ENCODE measurements at places on chromosomes 5 and 9. TPM values are rescaled to one million over a fixed set of nuclear protein-coding genes. Genes with fewer than 3 reads are reported as not detected.

The ANKRD34B gene
- total RNA-seq, result not detected

DNA sequence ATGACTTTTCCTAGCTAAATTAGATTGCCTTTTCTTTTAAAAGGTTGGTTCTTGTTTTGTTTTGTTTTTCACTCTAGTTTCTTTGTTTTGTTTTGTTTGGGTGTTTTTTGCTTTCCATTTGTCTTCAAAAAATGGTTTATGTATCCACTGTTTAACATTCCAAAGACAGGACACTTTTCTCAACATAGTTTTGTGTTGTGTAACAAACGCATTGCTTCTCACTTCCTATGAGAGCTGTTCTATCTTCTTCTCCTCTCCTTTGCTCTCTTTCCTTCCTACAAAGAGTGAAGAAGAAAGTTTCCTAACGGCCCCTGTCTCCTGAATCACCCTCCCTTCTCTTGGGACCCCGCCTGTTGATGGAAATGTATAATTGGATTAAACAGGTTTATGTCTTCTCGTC is 539.7 kb downstream of the ACTL7B start:
- DNase-seq, result no peak

GRCh38 chr5:150034662-150035061 is 34.1 kb downstream of the HMGXB3 start:
- DNase-seq, result no peak

GRCh38 chr9:127187231-127187956 is 65.0 kb upstream of the ANGPTL2 start:
- DNase-seq, result no peak

DNA sequence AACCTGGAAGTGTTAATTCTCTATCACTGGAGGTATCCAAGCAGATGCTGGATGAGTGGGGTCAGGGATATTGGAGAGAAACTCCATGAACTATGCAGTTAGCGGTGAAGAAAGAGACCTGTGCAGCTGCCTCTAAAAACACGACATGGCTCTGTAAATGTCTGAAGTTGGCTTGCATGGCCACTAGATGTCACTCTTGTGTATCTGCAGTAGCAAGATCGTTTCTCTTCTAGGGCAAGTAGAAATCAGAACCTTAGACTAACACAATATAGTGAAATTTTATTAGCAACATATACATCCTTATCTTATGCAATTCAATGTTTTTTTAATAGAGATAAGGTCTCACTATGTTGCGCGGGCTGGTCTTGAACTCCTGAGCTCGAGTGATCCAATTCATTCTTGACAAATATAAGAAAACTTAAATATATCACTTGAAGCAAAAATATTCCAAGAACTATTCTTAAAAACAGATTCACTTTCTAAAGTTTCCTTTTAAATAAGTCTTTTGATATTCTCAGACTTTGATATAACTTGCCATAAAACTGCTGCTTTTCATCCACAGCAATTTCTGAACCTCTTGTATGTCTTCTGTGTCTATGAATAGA is 2.9 kb downstream of the OR2S2 start:
- peak; percentile 43 for DNase-seq

DNA sequence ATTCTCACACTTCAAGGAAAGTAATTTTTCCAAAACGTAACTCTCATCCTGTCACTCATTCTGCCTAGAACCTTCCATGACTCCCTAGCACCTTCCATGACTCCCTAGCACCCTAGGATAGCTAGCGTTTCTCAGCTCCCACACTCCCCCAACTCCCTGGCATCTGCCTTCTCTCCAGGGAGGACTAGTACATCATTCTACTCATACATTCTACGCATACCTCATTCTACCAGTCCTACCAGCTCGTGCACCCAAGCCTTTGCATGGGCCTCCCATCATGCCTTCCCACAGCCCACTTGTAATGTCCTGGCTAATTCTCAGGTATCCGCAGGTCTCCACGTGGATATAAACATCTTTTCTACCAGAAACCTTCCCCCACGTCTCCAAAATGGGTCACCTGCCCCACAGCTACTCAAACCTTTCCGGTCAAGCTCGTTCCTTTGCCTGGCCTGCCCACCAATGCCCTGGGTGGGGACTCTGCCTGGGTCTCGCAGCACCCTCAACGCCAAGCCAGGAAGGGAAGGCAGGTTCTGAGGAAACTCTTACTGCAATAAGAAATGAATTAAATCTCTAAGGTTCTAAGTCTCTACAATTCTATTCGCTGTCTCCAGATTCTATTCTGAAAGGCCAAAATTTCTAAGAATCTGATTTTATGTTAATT is 930 bp downstream of the ANKS6 start:
- no peak for DNase-seq
